Astrocyte (in vitro differentiated cells and primary cell): ENCODE measurements at places on chromosomes 2 and 18. TPM values are rescaled to one million over a fixed set of nuclear protein-coding genes. Genes with fewer than 3 reads are reported as not detected.
A peak's percentile ranks its signal among the peaks of the same experiment; 100 is the strongest.

DNA sequence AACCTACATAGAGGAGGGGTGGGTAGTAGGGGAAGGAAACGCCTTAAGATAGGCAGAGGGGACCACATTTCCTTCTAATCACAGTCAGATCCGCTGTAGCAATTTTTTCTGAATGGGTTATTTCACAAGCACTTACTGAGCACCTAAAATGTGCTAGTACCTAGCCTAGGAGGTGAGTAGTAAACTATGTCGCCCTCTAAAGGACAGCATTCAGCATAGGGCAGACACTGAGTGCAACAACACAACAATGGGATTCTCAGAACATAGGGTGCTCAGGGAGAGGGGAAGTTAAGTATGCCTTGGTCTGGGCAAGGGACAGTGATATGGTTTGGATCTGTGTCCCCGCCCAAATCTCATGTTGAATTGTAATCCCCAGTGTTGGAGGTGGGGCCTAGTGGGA is 166.1 kb upstream of the RAB6C start:
- no peaks in the 10 kb centered on the region for H3K36me3 ChIP-seq
- no peaks in the 10 kb centered on the region for H3K27me3 ChIP-seq
- no peak overlapping the region for H3K4me3 ChIP-seq
- DNase-seq: no peak
- no peaks in the 10 kb centered on the region for H3K4me1 ChIP-seq

GRCh38 chr2:25030702-25031101 is 11.2 kb upstream of the EFR3B start:
- H3K27me3 ChIP-seq: peaks cover 16% of the 10 kb centered on the region
- no peak for DNase-seq
- H3K27ac ChIP-seq: no peak overlapping the region
- no peak overlapping the region for H3K4me3 ChIP-seq

GRCh38 chr2:233000886-233001750 is 11.9 kb downstream of the NGEF start:
- H3K4me1 ChIP-seq: no peaks in the 10 kb centered on the region
- no peak for DNase-seq
- H3K36me3 ChIP-seq: no peaks in the 10 kb centered on the region
- no peak overlapping the region for H3K4me3 ChIP-seq
- H3K27me3 ChIP-seq: peaks cover 2% of the 10 kb centered on the region

DNA sequence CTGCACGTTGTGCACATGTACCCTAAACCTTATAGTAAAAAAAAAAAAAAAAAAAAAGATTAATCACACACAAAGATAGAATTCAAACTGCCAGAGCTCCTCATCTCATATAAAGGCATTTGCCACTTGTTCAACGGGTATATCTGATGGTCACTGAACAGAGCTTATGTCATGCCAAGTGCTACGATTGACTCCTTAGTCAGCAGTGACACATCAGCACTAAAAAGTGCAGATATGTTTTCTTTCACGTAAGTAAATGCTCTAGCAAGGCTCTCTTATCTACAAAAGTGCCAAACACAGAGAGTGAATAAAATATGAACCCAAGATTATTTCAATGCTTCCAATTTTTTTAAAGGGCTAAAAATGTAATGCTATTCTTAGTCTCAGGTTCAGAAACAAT is 1.1 kb downstream of the LMAN1 start:
- DNase-seq: peak; percentile 89
- H3K27ac ChIP-seq: peak overlapping the region; percentile 98
- peak overlapping the region; percentile 96 for H3K4me3 ChIP-seq
- H3K4me1 ChIP-seq: peaks cover 12% of the 10 kb centered on the region

DNA sequence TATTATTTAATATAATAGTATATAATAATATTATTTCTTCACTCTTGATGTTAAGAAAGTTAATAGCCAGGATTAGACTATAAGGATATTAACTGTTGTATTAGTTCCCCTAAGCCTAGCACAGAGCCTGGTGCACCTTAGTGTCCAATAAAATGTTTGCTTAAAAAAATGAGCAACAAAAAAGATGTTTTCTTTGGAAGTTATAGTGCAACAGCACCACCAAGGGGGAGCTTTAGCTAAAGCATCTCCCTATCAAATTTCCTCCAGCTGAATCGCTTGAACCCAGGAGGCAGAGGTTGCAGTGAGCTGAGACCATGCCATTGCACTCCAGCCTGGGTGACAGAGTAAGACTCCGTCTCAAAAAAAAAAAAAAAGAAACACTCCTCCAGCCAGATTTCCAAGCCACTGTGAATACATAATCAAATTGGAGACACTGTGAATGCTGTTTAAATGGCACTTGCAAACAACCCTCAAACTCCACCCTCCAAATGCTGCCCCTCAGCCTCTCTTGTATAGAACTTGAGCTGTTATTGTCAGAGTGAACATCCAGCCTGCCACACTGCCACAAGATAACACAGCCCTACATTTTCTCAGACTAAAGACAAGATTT is 221.9 kb downstream of the DYM start:
- no peaks in the 10 kb centered on the region for H3K4me1 ChIP-seq
- H3K4me3 ChIP-seq: no peak overlapping the region
- no peaks in the 10 kb centered on the region for H3K27me3 ChIP-seq
- no peak for DNase-seq
- H3K27ac ChIP-seq: no peak overlapping the region

- DNase-seq: no peak
- no peaks in the 10 kb centered on the region for H3K36me3 ChIP-seq
- no peak overlapping the region for H3K27ac ChIP-seq
- H3K4me3 ChIP-seq: no peak overlapping the region
- H3K27me3 ChIP-seq: peaks cover 17% of the 10 kb centered on the region
These were observed 20.2 kb downstream of the CXCR2 start for GRCh38 chr2:218146056-218146455.

- no peaks in the 10 kb centered on the region for H3K36me3 ChIP-seq
- H3K27me3 ChIP-seq: no peaks in the 10 kb centered on the region
- no peaks in the 10 kb centered on the region for H3K4me1 ChIP-seq
- no peak overlapping the region for H3K27ac ChIP-seq
These were observed 104.8 kb downstream of the LBH start for GRCh38 chr2:30336084-30336483.

The UGT1A3 gene
- total RNA-seq: not detected in 2 replicates
